ENCODE measurements at places on chromosomes 7 and 10.

GRCh38 chr7:20193242-20193777, 23.9 kb downstream of the MACC1 start:
- DNase-seq, result peak; percentile 46

DNA sequence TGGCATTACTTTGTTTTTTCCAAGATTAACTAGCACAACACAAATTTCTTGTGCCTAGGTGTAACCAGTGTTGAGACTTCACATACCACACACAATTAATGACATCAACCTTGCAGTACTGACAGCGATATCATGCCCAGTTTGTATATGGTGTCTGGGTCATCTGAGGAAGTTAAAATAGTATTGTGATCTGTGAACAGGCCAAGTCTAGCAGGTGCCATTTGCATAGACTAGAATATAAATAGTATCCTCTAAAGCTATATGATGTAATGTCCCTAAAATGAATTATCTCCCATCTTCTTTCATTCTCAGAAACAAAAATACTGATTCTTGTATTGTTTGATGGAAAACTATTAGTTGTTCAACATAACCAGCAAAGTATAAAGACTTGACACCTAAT, 175.8 kb upstream of the KAT6B start:
- no peak for DNase-seq

DNA sequence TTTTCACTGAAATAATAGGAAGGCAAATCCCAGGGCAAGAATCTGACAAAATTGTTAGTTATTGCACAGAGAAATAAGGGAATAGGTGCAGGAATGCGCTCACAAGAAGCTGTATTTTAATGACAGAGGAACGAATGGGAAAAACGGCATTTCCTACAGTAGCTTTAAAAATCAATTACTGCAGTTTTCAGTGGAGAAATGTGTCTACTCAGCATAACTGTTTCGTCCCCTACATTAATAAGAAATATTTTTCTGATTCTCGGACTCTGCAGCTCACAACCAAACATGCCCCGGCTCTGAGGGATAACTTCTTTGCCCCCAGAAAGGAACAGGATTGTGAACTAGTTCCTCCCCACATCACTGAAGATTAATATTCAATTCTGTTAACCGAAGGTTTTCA, 44.9 kb upstream of the TCERG1L start:
- no peak for DNase-seq

DNA sequence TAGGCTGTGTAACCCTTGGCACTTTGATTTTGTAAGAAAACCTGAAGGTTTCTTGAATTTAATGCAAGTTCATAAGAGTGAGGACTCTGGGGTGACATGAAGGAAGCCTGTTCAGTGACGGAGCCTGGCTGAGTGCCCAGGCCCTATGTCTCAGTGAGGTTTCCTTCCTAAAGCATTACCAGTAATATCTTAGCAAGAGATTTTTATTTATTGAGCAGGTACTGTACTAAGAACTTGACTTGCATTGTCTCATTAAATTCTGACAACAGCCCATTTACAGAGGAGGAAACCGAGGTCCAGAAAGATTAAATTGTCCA, 197.2 kb downstream of the HECW1 start:
- DNase-seq, result no peak

GRCh38 chr7:13257661-13258060, 570.2 kb downstream of the ARL4A start:
- no peak for DNase-seq

DNA sequence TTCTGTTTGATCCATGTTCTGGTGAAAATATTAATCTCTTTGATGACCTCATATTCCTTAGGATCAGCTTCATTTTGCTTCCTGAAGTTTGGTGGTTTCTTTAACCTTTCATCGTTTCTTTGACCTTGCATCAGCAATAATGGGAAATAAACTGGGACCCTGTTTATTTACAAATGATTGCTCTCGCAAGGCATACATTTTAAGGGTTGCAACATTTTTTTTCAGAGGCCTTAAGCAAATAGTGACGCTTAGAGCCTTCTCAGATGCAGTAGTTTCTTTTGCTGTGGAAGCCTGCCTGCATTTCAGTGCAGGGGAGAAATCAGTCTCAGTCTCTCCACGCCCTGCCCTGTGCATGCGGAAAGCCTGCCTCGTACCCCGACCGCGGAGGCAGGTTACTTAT, 139.1 kb upstream of the NPS start:
- no peak for DNase-seq

GRCh38 chr10:124888262-124888661, 53.7 kb upstream of the ZRANB1 start:
- no peak for DNase-seq

DNA sequence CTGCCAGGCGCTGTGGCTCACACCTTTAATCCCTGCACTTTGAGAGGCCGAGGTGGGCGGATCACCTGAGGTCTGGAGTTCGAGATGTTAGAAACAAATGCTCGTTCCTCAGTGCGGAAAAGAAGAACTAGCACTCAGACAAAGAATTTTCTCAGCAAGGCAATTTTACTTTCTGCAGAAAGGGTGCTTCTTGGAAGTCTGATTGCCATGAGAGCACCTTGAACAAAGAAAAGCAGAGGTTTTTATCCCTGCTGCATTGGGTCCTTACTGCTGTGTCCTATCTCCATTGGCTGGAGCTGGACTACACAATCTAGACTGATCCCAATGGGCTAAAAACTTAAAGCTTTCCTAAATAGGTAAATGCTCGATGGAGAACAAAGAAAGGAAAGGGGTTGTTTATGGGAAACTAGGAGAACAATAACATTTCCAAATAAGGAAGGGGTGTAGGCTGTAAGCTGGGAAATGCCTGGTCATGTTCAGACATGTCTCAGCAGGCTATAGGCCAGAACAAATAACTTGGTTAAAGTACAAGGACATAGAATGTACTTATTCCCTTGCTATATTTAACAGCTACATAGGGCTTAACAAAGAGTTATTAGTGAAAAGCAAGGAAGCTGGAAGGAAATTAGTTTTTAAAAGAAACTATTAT, 26.1 kb upstream of the ACTR3B start:
- no peak for DNase-seq

DNA sequence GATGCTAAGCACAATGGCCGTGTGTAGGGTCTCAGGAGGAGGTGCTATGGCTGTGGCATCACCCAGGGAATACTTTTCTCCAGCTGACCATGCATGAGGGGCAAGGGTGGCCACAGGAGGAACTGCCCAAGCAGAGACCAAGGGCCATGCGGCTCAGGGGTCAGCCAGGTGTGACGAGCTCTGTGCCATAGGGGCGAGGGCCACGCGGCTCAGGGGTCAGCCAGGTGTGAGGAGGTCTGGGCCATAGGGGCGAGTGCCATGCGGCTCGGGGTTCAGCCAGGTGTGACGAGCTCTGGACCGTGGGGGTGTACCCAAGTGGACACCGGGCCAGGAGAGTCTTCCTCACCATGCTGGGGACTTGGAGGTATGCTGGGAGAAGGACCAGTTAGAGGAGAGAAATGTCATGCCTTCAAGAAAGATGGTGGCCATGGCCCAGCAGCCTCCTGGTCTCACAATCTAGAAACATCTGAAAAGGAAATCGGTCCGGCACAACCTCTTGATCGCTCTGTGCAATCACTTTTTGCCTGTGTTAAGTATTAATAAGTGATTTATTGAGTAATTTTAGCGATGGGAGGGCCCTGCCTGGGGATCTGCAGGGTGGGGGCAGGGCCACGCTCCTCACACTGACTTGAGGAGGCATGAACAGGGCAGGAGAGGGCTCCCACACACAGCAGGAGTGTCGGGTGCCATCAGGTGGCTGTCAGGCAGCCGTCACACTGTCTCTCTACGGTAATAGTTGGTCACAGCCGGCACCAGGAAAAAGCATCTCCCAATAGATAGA, 265.0 kb downstream of the ADARB2 start:
- DNase-seq, result no peak

GRCh38 chr7:30027065-30027456, 559 bp upstream of the FKBP14 start:
- DNase-seq, result peak; percentile 72

DNA sequence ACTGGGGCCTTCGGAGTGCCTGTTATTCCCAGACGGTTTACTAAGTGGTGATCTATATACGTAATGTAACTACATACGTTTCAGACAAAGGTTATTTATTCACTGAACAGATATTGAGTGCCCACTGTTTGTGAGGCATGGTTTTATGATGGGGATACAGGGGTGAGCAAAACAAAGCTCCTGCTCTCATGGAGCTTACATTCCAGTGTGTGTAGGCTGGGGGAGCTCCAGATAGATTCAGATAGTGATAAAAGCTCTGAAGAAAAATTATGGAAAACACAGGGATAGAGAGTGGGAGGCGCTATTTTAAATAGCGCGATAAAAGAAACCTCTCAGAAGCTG, 466 bp upstream of the DNAJB12 start:
- no peak for DNase-seq

- no peak for DNase-seq
These were observed 125.9 kb downstream of the CDH23 start for GRCh38 chr10:71522442-71523144.

DNA sequence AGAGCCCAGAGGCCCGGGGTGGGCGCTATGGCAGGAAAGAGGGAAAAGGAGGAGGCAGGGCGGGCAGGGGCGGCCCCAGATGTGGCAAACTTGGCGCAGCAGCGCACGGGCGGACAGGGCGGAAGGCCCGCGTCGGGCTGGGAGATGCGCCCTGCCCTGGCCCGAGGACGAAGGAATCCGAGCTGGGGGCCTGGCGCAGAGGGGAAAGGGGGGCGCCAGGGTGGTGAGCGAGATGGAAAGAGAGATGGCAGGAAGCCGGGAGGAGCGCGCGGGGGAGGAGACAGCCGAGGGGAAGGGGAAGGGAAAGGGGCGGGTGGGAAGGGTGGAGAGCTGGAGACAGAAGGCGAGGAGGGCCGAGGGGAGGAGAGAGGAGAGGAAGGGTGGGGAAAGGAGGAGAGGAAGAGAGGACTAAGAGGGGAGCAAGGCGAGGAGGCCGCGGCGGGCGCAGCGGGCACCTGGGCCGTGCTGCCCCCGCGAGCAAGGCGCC, at the start of gene MARVELD1:
TSS of gene MARVELD1 (plus strand) at position 392 of the 487 bp plus-strand sequence. CDS start 147 bp downstream, outside the sequence.
- DNase-seq, result peak; percentile 38

GRCh38 chr10:29329420-29329819, 40.5 kb downstream of the LYZL1 start:
- DNase-seq, result no peak

All from GM12865 (cell line).